Activated CD4-positive, alpha-beta T cell treated with anti-CD3 and anti-CD28 coated beads, Interleukin-2, amount 10 ng/mL, durations not matched to agents 7 days and 5 days (primary cell): ENCODE measurements at places on chromosomes 2 and 18.

- no peak for DNase-seq
These were observed 299.1 kb downstream of the SETBP1 start for GRCh38 chr18:44979748-44980147.

DNA sequence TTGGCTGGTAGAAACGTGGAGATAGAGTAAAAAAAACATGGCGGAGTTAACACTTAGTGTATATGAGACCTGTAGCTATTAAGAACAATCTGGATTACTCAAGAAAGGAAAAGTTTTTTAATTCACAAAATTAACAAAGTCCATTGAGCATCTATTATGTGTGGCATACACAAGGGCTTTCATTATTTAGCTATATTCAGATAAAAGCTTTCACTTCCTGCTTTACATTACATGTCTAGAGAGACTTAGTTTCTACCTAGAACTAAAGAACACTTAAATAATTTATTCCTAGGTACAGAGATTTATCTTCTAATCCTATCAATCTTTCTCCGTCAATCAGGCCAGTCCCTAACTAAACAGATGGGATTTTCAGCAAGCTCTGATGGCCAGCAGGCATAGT is 196.0 kb upstream of the SLC39A10 start:
- no peak for DNase-seq

GRCh38 chr2:222903234-222904220 is 42.7 kb downstream of the ACSL3 start:
- peak; percentile 51 for DNase-seq

GRCh38 chr18:62437235-62438017 is 85.4 kb upstream of the ZCCHC2 start:
- DNase-seq: no peak

DNA sequence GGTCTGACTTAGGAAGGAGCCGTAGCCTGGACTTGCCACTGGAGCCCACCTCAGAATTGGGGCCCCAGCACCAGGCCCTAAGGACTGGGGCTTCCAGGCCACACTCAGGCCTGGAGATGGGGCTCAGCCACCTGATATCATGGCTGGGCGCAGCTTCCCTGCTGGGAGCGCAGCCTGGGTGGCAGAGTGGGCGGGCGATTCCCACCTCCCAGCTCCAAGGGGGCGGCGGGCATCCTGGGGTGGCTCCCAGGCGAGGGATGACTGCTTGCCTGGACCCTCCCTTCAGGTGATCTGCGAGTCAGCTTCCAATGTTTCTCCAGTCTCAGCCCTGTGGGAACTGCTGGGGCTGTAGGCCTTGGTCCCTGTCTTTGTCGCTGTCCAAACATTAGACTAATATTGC is 20.1 kb downstream of the GPR35 start:
- DNase-seq: no peak

DNA sequence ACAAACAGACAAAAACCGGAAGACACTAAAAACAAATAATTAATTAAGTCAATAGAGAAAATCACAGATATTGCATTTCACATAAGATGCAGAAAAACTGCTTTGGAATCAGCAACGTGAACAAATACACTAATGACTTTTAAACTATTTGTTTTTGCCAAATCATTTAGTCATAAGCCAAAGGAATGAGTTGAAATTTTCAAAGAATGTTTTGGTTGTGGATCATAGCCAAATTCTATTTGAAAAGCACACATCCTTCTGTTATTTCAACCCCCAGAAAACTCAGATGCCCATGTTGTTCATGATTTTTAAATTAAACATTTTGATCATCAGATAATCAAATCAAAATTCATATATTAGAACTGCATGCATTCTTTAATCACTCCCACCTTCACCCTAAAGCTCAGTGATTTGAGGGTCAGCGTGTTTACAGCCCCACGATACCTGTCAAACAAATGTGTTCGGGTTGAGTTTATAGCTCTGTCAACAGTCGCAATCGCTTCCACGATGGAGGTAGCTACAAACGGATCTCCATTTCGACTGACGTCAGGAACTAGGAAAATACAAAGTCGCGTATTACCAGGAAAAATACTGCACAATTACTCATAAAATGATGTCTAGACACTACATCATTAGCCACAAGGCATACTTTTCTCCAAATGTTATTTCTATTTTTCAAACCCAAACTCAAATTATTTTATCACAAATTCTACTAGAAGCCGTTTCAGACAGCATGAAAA is 90.2 kb downstream of the PXDN start:
- no peak for DNase-seq

DNA sequence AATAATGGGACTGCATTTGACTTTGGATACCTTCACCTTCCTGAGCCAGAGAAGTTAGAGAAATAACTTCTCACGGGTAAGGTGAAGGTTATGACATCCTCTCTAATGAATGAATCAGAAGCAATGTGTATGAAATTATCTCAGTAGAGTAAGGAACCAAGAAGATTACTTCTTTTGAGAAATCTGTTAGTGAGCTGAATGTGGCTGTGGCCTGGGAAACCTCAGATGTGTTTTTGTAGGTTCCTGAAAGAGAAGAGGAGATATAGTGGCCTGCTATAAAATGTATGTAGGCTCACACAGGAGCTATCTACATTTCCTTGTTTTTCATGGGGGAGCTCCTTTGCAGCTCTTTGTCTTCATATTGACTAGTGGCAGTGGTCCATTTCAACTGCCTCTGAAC is 262.6 kb downstream of the CLIP4 start:
- DNase-seq: no peak

- DNase-seq: peak; percentile 81
These were observed 921 bp downstream of the VAPA start for GRCh38 chr18:9914584-9915290.

DNA sequence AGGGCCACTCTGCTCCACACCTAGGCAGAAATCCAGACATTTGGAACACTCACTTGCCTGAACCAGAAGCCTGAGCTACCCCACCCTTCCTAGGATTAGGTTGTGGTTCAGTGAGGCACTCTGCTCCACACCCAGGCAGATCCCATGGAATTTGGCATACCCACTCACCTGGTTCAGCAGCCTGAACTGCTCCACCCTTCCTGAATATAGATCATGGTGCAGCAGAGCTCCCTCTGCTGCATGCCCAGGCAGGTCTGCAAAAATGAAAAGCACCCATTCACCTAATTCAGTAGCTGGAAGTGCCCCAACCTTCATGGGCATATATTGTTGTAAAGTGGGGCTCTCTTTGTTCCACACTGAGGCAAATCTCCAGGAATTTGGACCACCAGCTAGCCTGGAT is 185.1 kb upstream of the CNTNAP5 start:
- DNase-seq: no peak

- no peak for DNase-seq
These were observed 48.2 kb upstream of the CCDC141 start for GRCh38 chr2:179098080-179098689.

- no peak for DNase-seq
These were observed 222.0 kb downstream of the KCNE4 start for GRCh38 chr2:223273995-223274394.

DNA sequence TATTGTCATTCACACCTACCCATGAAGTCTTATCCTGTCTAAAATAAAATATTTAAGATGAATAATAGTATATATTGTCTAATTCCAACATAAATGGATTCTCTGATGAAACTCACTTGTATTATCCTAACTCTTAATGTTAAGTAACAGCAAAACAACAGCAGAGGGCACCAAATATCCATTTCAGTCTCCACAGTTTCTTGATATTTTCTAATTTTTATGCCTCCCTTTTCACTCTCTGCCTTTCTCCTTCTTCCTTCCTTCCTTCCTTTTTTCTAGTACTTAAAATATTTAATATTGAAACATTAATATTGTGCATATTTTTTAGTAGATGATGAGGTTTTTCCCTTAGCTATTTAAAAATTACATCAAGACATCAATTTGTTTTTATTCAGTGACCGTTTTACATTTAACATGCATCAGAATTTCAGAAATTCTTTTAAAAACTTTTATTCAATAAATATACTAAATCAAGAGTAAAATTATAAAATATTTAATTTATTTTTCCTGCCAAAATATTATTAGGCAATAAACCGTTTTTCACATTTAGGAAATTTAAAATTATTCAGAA is 97.6 kb downstream of the WDR7 start:
- DNase-seq: peak; percentile 29

DNA sequence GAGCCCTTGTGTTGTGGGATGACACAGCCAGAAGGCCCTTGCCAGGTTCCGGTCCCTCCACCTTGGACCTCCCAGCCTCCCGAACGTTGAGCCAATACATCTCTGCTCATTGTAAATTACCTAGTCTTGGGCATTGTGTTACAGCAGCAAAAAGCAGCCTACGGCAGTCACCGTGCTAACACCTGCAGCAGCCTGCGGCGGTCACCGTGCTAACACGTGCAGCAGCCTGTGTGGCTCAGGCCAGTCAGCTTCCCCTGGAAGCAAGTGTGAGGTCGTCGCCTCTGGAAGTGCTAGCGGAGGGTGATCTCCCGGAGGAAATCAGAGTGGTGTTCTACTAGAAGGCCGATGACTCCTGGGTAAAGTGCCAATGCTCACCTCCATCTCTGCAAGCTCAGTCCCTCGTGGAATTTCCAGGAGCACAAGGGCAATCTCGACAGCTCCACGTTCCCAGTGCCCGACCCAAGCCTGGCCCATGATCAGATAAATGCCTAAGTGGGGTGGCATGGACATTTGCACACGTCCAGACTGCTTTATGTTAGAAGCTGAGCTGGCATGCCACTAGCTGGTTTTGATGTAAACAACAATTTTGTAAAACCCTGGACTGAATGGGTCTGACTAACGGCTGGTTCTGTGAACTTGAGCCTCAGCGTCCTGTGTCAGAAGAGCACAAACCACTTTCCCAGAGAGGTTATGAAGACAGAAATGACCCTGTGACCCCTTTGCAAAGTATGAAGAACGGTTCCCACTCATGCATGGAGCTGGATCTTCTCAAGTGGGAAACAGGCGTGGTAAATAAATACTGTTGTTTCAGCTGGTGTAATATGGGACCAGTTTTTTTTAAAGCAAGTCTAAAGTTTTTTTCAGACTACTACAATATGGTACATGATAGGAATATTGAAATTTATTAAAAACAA is 11.4 kb upstream of the CNDP1 start:
- DNase-seq: no peak

DNA sequence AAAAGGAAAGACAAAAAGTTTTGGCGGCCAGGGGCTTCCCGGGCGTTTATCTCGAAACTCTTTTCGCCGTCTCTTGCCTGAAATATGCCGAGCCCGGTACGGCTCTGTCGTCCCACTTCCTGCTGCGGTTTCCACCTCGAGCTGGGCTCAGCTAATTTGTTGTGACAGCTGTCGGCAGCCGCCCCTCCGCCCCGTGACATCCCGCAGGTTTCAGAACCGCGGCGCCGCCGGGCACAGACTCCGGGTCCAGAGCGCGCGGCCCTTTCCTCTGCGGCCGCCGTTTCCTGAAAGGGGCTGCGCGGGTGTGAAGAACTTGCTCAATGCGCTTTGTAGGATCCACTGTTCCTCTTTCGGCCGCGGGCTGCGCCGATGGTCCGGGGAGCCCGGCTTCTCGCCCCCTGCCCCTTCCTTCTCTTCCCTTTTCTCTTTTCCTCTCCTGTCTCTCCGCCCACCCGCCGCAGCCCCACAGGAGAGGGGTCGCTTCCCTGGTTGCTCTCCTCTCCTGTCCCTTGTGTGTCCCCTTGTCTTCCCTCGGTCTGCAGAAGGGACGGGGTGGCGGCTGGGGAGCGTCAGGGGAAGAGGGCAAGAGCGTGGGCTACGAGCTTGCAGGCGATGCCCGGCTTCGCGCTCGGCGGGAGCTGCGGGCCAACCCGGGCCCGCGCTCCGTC is 648 bp downstream of the ARID5A start:
- peak; percentile 95 for DNase-seq

DNA sequence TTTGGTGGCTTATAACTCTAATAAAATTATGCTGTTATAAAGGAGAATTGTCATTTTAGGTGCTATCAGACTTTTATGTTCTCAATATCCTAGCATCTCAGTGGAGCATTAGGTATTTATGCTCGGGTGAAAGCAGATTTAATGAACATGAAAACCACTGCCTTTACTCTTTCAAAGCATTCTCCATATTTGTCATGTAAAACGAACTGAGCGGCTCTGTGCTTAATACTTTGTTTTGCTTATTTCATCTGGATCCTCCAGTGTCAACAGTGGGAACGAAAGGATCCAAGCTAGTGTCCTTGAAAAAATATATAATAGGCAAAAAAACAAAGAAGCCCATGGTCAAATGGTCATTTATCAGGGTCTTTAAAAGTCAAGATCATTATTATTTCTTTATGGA is 53.5 kb downstream of the THSD7B start:
- no peak for DNase-seq

GRCh38 chr2:198135481-198135934 is 331.1 kb downstream of the PLCL1 start:
- no peak for DNase-seq

DNA sequence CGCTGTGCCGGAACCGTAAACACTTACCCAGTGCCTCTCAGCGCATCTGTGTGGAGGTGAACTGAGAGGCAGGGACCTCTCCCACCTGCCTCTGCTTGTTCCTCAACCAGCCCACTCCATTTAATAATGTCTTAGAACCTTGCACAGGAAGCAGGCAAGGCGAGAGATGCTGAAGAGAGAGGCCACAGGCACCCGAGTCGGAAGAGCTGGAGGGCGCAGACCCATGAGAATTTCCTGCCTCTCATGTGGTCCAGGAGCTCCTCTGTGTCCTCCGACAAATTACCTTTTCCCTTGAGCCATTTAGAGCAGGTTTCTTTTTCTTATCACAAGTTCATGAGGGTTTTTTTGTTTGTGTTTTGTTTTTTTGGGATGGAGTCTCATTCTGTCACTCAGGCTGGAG is 4.9 kb upstream of the RFX8 start:
- DNase-seq: peak; percentile 14

DNA sequence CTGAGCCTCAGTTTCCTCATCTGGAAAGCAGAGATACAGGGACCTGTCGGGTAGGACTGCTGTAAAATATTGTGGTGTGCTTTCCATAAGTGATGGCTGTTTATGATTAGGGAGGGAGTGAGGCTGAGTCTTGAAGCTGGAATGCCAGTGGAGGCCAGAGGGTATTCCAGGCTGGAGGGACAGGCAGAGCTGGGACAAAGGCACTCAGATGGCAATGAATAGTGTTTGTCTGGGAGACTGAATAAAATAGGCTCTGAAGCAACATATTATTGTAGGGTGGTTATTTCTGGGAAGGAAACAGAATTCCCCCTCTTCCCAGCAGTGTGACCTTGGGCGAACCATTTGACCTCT is 120.7 kb downstream of the INHBB start:
- DNase-seq: no peak

GRCh38 chr2:225065882-225066281 is 23.6 kb upstream of the DOCK10 start:
- DNase-seq: no peak

GRCh38 chr18:5969355-5969988 is 74.2 kb upstream of the TMEM200C start:
- no peak for DNase-seq

- no peak for DNase-seq
These were observed 678.5 kb downstream of the ARHGAP15 start for GRCh38 chr2:143807671-143808070.

GRCh38 chr2:145068509-145068908 is 548.6 kb upstream of the ZEB2 start:
- no peak for DNase-seq
